ENCODE measurements at places on chromosomes 7 and 10.

DNA sequence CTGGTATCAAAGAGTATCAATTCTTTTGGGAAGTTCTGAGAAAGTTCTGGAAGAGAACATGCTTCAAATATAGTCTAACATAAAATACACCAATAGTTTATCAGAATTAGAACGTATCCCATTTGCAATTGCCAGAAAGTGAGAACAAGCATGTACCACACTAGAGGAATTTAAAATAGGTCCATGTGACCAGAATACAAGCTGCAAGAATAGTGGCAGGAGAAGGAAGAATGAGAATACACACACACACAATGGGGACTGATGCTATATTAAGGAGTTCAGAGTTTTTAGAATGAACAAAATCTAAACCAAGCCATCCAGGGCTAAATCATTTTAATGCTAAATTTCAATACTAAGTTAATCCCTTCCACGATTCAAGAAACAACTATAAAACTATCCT lies 99.1 kb upstream of the TMEM168 start:
- no peak for DNase-seq

DNA sequence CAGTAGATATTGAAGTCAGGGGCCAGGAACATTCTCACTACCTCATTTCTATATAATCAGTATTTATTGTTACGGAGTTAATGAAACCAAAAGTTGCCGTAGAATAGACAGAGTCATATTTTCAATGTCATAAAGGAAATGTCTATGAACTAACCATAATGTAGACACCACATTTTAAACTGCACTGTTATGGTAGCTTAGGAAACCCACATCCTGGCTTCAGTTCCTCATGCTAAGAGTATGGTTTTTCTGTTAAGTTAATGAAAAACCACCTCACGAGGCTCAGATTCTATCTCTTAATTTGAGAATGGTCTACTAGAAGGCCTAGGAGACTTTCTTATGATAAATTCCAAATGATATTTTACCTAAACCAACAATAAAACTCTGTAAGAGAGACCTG lies 166.5 kb downstream of the TMEM26 start:
- DNase-seq: no peak

DNA sequence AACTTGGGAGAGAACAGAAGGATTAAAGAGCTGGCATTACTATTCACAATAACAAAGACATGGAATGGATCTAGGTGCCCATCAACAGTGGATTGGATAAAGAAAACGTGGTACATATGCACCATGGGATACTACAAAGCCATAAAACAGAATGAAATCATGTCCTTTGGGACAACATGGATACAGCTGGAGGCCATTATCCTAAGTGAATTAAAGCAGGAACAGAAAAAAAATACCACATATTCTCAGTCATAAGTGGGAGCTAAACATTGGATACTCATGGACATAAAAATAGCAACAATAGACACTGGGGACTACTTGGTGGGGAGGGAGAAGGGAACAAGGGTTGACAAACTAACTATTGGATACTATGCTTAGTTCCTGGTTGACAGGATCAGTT lies 133.2 kb upstream of the ITGB1 start:
- no peak for DNase-seq

GRCh38 chr7:38757931-38758330 lies 126.8 kb upstream of the AMPH start:
- no peak for DNase-seq

GRCh38 chr7:100198266-100198665 lies 20.5 kb downstream of the STAG3 start:
- no peak for DNase-seq

DNA sequence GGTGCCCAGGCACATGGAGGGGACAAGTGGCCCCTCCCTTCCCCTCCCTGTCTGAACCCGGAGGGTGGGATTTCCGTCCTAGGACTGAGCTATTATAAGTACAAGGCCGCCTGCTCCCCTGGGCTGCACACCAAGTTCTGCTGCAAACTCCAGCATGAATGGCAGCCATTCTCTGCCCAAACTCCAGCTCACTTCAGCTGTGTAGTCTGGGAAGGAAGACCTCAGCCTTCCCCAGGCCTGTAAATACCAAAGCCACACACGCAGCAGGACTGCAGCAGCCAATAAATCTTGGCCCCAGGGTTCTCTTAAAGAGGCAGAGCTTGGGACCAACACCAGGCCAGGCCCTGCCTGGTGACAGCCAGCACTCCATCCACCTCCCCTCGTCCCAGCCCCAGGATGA lies 291.3 kb upstream of the ZMIZ1 start:
- DNase-seq: no peak

GRCh38 chr10:299512-299911 lies 164.3 kb downstream of the ZMYND11 start:
- DNase-seq: no peak

- no peak for DNase-seq
These were observed 33.8 kb upstream of the HABP2 start for GRCh38 chr10:113518816-113519591.

Data from NCI-H1930 (cell line).